Fibroblast of lung (primary cell): ENCODE measurements at places on chromosomes 4 and X.

DNA sequence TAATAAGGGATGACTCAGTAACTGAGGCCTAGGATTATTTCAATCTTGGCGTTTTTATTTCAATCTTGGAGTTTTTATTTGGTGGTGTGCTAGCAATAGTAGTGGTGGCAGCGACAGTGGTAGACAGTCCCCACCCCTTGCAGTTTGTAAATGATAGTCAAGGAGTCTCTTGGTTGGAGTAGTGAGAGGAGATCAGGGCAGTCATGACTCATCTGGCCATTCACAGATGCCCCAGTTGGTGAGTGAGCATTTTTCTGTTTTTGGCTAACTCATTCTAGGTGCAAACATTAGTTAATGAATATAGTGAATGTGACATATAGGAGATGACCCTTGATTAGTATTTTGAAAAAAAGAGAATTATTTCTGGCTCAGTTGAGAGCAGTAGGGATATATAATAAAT, 93.5 kb upstream of the ADAD1 start:
- DNase-seq, result peak; percentile 3
- no peak overlapping the region for H3K27ac ChIP-seq
- no peak overlapping the region for H3K4me3 ChIP-seq

DNA sequence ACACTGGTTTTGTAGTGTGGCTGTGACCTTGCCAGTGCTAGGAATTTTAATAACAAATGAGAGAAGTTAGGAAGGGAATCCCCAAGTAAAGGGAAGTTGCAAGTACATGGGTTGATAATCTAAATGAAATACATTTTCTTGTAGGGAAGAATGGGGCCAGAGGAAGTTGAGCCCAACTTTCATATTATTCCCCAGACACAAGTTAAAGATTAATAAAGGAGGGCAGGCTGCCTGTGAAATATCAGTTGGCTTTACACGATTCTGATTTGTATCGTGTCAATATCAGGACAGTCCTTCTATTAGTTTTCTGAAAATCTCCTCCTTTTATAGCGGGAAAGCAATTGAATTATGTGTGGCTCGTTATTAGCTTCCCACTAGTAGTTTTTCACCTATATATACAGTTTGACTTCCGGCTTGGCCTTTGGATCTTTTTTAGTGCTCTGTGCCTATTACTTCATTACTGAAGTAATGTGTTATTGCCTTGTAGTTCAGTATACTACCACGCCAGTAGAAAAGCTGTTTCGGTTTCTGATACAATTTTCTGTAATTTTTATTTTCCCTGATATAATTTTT, 1.7 kb downstream of the PDLIM5 start:
- peaks cover 3% of the 10 kb centered on the region for H3K4me1 ChIP-seq
- H3K27ac ChIP-seq, result peak overlapping the region; percentile 87
- peak overlapping the region; percentile 88 for H3K4me3 ChIP-seq
- no peak for DNase-seq
- H3K36me3 ChIP-seq, result peaks cover 3% of the 10 kb centered on the region

GRCh38 chr4:15654593-15655222, 449 bp downstream of the FBXL5 start:
- H3K36me3 ChIP-seq, result no peaks in the 10 kb centered on the region
- H3K27ac ChIP-seq, result peak overlapping the region; percentile 98
- no peaks in the 10 kb centered on the region for H3K27me3 ChIP-seq
- peaks cover 5% of the 10 kb centered on the region for H3K4me1 ChIP-seq
- DNase-seq, result peak; percentile 33
- H3K4me3 ChIP-seq, result peak overlapping the region; percentile 58

DNA sequence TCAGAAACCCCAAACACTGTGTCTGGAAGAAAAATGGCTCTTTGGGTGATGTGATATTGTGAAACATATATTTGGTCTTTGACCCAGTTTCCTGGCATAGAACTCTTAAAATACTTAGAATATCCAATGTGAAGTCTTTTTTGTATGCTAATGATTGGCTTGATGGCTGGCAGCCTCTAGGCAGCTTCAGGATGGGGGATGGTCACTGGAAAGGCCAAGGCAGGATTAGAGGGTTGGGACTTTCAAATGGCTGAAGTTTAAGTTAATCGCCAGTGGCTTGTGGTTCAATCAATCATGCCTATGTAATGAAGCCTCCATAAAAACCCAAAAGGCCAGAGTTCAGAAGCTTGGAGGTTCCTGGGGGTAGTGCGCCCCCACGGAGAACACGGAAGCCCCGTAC, 33.5 kb upstream of the ESX1 start:
- H3K27me3 ChIP-seq, result no peaks in the 10 kb centered on the region
- no peaks in the 10 kb centered on the region for H3K36me3 ChIP-seq
- no peak for DNase-seq

GRCh38 chr4:41009411-41009810, 204.9 kb downstream of the APBB2 start:
- H3K27ac ChIP-seq, result no peak overlapping the region
- peaks cover 4% of the 10 kb centered on the region for H3K4me1 ChIP-seq
- no peaks in the 10 kb centered on the region for H3K36me3 ChIP-seq

- H3K36me3 ChIP-seq, result no peaks in the 10 kb centered on the region
- no peaks in the 10 kb centered on the region for H3K27me3 ChIP-seq
- no peak overlapping the region for H3K27ac ChIP-seq
- DNase-seq, result no peak
- no peak overlapping the region for H3K4me3 ChIP-seq
Observed at GRCh38 chr4:152588869-152589268, 53.0 kb upstream of the FBXW7 start.

DNA sequence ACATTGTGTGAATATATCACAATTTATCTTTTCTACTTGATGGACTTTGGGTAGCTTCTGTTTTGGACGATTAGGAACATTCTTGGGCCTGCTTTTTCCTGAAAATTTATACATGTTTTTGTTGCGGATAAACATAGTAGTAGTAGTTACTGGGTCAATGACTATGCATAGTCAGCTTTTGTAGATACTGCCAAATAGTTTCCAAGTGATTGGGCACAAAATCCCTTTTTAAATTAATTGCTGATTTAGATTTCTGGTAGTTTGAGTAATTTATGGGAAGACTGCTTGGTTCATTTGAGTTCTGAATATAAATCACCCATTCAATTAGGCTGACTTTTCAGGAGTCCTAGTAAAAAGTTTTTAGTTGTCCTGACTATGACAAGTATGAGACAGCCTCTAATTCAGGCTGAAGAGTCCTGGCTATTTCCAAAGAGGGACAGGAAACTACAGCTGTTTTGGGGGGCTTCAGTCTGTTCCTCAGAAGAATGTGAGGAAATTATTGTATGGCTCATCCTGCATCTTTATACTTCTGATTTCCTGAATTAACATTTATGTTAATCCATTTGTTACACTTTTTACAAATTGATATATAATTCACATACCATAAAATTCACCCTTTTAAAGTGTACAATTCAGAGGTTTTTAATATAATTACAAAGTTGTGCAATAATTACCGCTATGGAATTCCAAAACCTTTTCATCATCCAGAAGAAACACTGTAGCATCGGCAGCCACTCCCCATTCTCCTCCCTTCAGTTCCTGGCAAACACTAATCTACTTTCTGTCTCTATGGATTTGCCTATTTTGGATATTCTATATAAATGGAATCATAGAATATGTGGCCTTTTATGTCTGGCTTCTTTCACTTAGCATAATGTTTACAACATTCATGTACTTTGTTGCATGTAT, 14.2 kb downstream of the LRP2BP start:
- H3K36me3 ChIP-seq, result no peaks in the 10 kb centered on the region
- H3K4me1 ChIP-seq, result no peaks in the 10 kb centered on the region
- H3K27me3 ChIP-seq, result no peaks in the 10 kb centered on the region
- no peak overlapping the region for H3K4me3 ChIP-seq
- no peak overlapping the region for H3K27ac ChIP-seq

DNA sequence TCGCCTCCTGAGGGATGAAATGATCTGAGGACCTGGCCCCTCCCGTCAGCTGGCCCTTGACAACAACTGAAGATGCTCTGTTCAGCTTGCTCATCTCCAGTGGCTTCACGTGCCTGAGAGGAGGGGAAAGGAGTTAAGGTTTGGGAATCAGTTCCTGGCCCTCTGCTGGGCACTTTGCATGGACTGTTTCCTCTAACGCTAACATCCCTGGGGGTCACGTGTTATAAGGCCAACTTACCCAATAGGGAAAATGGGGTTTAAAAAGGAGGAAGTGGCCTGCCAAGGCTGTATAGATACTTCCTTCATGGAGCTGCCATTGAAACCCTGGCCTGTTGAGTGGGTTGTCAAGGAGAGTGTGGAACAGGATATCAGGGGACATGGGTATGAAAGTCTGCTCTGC, 65.6 kb downstream of the OR13H1 start:
- no peak for DNase-seq
- no peaks in the 10 kb centered on the region for H3K4me1 ChIP-seq
- no peak overlapping the region for H3K4me3 ChIP-seq
- no peaks in the 10 kb centered on the region for H3K36me3 ChIP-seq

GRCh38 chrX:29826742-29827141, 388.6 kb upstream of the MAGEB2 start:
- H3K4me3 ChIP-seq, result no peak overlapping the region
- H3K4me1 ChIP-seq, result no peaks in the 10 kb centered on the region
- H3K36me3 ChIP-seq, result no peaks in the 10 kb centered on the region
- DNase-seq, result no peak

- no peaks in the 10 kb centered on the region for H3K27me3 ChIP-seq
- no peak overlapping the region for H3K27ac ChIP-seq
- no peaks in the 10 kb centered on the region for H3K4me1 ChIP-seq
- no peak for DNase-seq
Observed at GRCh38 chr4:38989487-38989886, 42.7 kb downstream of the TMEM156 start.

- H3K27ac ChIP-seq, result no peak overlapping the region
- DNase-seq, result no peak
- H3K36me3 ChIP-seq, result no peaks in the 10 kb centered on the region
- no peaks in the 10 kb centered on the region for H3K27me3 ChIP-seq
- H3K4me1 ChIP-seq, result no peaks in the 10 kb centered on the region
- H3K4me3 ChIP-seq, result no peak overlapping the region
Observed at GRCh38 chrX:149004936-149005335, 500.2 kb downstream of the IDS start.

DNA sequence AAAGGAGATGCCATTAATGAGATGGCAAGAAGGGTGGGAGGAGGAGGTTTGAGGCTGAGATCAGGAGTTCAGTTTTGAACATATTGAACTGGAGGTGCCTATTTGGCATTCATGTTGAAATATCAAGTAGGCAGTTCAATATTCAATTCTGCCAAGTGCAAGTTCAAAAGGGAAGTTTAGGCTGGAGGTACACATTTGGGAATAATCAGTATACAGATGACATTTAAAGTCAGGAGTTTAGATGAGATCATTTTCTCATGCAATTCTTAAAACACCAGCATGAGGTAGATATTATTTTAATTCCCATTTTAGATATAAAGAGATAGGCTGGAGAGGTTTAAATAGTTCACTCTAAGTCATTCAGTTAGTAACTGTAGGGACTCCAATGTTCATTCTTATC, 26.1 kb downstream of the COQ2 start:
- H3K27me3 ChIP-seq, result no peaks in the 10 kb centered on the region
- peaks cover 28% of the 10 kb centered on the region for H3K4me1 ChIP-seq
- H3K27ac ChIP-seq, result peak overlapping the region; percentile 82
- DNase-seq, result no peak
- peaks cover 2% of the 10 kb centered on the region for H3K36me3 ChIP-seq

- H3K4me1 ChIP-seq, result no peaks in the 10 kb centered on the region
- no peaks in the 10 kb centered on the region for H3K27me3 ChIP-seq
- DNase-seq, result peak; percentile 33
Observed at GRCh38 chr4:106258145-106259045, 57.6 kb downstream of the TBCK start.

GRCh38 chr4:107261241-107261874, 225.2 kb upstream of the DKK2 start:
- no peaks in the 10 kb centered on the region for H3K36me3 ChIP-seq
- H3K4me1 ChIP-seq, result no peaks in the 10 kb centered on the region
- peak; percentile 64 for DNase-seq
- no peak overlapping the region for H3K27ac ChIP-seq

GRCh38 chrX:50927127-50927526, 16.6 kb downstream of the BMP15 start:
- no peak overlapping the region for H3K4me3 ChIP-seq
- H3K36me3 ChIP-seq, result no peaks in the 10 kb centered on the region
- H3K4me1 ChIP-seq, result no peaks in the 10 kb centered on the region
- no peak overlapping the region for H3K27ac ChIP-seq
- no peak for DNase-seq

DNA sequence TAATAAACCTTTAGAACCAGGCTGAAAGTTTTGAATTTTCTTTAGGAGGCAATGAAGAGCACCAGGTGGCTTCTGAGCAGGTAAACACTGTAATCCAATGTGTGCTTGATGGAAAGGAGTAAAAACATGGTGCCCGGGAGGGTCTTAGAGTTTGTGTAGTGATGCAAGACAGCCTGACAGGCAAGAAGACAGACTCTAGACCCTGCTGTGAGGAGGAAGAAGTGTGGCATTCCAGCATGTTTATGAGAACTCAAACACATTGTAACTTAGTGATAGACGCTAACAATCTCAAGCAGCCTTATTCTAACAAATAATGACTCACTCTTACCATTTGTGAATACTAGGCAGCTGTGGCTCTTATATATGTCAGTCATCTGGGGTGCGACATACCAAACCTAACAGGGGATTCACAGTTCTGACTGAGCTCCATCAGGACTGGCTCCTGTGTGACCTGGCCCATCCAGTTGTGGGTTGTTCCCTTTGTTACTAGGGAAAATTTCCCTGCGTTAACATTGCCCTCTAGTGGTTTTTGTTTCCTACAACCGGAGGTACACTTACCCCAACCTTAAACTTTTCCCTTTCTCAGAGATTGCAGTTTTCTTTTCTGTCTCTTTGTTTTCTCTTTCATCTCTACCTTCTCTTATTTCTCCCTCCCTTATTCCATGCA, 53.8 kb downstream of the VSIG4 start:
- no peaks in the 10 kb centered on the region for H3K27me3 ChIP-seq
- peak; percentile 58 for DNase-seq
- H3K4me1 ChIP-seq, result no peaks in the 10 kb centered on the region
- H3K27ac ChIP-seq, result no peak overlapping the region
- no peak overlapping the region for H3K4me3 ChIP-seq

DNA sequence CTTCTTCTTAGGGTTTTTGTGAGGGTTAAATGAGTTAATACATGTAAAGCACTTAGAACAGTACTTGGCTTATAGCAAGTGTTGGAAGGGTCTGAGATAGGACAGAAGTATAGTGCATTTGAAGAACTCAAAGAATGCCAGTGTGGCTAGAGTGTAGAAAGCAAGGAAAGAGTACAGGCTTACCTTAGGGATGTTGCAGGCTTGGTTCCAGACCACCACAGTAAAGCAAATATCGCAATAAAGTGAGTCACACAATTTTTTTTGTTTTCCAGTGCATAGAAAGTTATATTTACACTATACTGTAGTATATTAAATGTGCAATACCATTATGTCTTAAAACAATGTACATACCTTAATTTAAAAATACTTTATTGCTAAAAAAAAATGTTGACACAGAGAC, 41.3 kb downstream of the KIF4A start:
- no peak overlapping the region for H3K4me3 ChIP-seq
- H3K4me1 ChIP-seq, result no peaks in the 10 kb centered on the region
- H3K36me3 ChIP-seq, result no peaks in the 10 kb centered on the region
- no peak for DNase-seq
- no peaks in the 10 kb centered on the region for H3K27me3 ChIP-seq

GRCh38 chrX:55488006-55488592, 1.5 kb downstream of the USP51 start:
- no peaks in the 10 kb centered on the region for H3K4me1 ChIP-seq
- no peak overlapping the region for H3K4me3 ChIP-seq
- no peaks in the 10 kb centered on the region for H3K36me3 ChIP-seq
- no peaks in the 10 kb centered on the region for H3K27me3 ChIP-seq
- H3K27ac ChIP-seq, result no peak overlapping the region
